Activated T-helper 9 cell treated with anti-CD3 and anti-CD28 coated beads, Interleukin-2, amount 50 U/mL, for 16 hours (primary cell): ENCODE measurements at places on chromosomes 5 and 9.

DNA sequence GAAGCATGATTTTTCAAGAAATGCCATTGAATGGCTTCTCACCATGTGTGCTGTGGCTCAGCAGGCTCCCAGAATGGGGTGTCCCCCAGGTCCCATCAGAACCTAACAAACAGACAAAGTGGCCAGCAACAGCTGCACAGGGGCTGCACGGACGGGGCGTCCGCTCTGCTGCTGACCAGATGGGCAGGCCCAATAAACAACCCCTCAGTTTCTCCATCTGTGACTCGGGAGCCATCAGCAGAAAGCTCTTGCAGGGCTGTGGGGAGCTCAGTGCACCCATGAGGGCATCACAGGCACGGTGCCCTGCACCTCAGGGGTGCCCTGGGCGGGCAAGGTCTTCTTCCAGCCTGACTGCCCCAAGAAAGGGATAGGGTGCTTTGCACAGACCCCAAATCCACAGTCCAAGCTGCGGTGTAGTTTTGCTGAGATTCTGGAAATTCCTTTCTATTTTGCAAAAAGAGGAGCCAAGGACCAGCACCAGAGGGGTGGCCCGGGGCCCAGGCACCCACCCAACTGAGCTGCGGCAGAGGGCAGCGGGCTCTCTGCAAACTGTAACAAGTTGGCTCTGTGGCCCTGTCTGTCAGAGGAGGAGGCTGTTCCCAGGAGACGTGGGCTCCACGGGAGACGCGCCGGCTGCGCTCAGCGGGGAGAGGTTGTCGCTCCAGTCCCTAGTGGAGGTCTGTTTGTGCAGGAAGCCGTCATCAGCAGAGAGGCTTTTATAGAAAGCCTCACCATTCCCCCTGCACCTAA, 138.7 kb upstream of the PPP1R26 start:
- DNase-seq, result no peak

DNA sequence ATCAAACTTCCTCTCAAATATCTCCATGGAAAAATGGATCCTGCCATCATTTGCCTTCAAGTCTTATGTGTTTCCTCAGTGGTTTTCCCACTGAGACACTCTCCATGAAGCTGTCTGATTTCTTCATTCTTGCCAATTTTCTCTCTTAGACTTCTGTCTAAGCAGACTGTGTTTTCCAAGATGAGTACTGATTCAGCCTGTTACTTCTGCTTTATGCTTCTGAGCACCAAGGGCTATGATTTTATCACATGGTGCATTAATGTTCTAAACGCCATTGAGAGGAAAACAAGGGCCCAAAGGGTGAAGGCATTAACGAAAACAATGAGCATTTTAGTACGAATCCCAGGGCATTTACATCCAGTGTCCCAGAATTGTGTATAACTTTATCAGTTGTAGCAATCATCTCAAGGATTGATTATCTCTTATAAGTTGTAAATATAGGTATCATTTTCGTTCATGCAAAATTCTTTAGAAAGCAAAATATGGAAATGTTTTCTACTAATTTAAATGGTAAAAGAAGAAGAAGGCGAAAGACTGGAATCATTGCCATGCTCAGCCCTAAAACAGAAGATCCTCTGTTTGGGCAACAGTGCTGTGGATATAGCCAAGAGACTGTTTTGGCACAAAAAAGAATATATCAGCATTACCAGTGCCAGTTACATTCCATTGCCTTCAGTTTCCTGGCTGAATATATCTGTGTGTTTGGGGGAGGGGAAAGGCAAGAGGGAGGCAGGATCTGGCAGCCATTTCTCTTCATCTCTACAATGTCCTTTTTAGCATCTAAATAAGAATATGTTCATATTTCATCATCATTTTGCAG, 537.6 kb downstream of the ANXA1 start:
- no peak for DNase-seq

- no peak for DNase-seq
Measured at GRCh38 chr5:172835290-172835993, 1.4 kb downstream of the ERGIC1 start.

DNA sequence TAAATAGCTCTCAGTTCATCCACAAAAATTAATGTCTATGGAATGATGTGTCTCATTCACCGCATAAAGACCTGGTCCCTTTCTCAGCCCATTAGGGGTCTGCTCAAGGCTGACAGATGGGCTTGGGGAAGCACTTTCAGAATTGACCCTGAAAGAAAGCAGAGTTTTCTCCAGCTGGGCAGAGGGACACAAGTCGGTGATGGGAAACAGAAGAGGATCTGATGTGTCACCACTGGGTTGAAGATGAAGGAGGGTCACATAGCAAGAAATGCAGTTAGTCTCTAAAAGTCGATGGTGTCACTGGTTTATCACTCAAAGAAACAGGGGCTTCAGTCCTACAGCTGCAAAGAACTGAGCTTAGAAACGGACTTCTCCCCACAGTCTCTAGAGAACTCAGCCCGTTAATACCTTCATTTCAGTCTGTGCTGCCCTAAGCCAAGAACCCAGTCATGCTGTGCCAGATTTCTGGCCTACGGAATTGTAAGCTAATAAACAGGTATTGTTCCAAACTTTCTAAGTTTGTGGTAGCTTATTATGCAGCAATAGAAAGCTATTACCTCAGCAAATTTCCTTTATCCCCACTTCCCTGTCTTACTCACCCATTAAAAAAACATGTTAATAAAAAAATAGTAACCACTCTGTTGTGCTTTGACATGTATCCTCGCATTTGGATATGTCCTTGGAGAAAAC, 64.6 kb downstream of the ADAMTS12 start:
- no peak for DNase-seq

- no peak for DNase-seq
Measured at GRCh38 chr9:135082536-135082935, 4.9 kb upstream of the OLFM1 start.
